ENCODE measurements at places on chromosomes 5 and 9.
A peak's percentile ranks its signal among the peaks of the same experiment; 100 is the strongest.

DNA sequence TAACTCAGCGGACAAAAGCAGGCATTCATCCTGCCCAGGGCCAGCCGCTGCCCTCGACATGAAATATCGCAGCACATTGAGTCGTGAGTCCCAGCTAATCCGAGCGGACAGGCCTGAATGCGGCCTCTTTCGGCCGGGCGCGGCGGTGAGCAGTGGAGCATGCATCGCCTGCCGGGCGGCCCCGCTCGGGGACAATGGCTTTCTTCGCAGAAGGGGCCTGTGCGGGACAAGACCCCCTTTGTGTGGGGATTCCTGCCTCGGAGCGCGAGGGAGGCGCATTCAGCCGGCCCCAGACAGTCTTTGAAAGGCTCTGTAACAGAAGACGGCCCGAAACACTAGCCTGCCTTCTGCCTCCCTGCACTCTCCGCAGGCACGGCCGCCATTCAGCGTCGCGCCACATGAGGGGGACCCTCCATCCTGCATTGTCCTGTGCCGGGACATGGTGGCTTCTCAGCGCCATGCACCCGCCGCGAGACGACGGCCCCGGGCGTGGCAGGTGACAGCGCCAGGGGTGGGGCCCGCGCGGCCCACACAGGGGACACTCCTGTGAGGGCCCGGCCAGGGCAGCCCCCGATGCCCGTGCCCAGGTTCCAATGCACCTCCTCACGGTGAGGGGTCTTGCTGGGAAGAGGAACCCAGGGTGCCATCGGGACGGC, 52.0 kb downstream of the EXD3 start:
- no peak for DNase-seq

DNA sequence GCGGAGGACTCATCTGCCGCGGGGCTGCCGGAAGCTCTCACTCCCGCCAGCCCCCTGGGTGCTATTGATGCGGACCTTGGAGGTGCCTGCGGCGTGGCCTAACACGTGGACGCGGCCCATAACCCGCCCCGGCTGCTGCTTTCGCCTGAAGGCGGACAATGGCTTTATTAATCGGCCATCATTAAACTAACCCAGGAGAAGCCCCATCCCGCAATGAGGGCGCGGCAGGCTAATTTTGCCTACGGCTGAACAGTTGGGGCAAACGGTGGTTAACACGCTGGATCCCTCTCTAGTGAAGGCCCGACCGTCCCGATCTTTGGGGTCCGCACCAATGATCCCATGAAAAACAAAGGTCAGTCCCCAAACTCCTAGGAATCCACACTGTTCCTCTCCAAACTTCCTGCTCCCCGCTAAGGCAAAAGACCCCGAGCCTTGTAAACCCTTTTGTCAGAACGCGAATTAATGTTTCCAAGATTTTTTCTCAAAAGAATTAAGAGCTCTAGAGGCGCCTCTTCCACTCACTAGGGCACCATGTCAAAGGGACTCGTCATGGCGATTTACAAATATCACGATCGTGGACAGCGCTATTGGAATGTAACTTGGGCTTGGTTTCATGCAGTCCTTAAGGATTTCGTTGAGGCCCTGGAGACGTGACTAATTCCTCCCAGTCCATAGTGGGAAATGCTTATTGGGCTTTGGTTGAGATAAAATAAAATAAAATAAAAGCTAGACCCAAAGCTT, 193.1 kb downstream of the MEF2C start:
- DNase-seq = no peak

- DNase-seq = no peak
Measured at GRCh38 chr5:55191165-55191564, 18.2 kb upstream of the CDC20B start.

DNA sequence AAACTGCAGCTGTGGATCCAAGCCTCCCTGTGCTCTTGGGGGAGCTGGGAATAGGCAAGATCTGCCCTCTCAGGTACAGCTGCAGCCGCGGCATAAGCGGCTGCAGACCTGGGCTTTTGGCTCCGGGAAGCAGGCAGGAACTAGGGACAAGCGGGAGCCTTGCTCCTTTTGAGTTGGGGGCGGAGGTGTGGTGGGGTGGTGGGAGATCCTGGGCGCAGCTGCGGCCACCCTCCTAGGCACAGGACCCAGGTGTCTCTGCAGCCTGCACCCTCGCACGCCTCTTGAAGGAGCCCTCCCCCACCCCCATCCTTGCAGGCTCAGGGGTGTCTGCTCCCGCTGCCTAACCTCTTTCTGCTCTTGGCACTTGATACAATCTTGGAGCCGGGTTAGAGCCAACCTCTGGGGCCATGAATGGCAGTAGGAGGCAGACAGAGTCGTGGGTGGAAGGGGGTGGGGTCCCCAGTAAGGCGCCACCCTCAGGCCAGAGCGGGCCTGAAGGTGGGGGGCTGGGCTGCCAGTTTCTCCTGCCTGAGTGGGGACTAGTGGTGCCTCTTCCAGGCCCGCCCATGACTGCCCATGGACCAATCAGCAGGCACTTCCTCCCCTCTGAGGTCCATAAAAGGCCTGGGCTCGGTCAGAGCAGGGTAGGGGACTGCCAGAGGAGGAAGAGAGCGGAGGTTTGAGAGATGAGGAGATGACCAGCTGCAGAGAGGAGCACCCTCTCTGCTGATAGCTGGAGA, 267.6 kb upstream of the TNC start:
- no peak for DNase-seq

DNA sequence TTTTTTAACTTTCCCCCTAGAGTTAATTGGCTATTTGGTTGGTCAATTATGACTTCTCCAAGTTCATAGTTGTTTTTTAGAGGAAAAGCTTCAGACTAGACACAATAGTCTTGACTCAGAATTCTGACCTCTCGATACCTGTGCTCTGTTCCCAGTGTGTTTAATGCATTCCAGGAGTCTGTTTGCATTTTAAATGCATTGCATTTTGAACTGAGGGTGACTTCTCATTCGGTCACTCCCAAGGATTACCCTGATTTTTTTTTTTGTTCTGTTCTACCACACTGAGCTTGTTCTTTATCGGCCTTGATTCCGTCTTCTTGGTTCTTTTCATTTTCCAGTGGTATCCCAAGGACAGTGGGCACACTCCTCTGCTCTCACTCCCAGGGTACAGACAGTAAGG, 16.3 kb downstream of the ARHGEF28 start:
- DNase-seq = no peak

- no peak for DNase-seq
Measured at GRCh38 chr9:126676685-126677143, 63.0 kb downstream of the LMX1B start.

DNA sequence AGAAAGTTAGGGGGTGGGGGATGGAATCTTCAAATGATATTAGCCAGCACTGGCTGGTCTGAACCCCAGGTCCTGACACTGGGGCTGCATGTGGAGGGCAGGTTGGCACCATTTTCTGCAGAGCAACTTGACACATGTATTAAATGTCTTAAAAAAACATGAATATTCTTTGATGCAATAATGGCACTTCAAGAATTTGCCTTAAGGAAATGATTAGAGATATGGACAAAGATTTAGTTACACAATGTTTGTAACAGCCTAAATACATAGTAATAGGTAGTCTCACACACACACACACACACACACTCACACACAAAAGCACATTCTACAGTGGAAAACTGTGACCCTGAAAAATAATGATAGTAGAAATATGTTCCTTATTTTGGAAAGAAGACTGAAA, 3.6 kb downstream of the SVEP1 start:
- DNase-seq = no peak

GRCh38 chr5:65262096-65262495, 219.6 kb downstream of the ADAMTS6 start:
- no peak for DNase-seq

DNA sequence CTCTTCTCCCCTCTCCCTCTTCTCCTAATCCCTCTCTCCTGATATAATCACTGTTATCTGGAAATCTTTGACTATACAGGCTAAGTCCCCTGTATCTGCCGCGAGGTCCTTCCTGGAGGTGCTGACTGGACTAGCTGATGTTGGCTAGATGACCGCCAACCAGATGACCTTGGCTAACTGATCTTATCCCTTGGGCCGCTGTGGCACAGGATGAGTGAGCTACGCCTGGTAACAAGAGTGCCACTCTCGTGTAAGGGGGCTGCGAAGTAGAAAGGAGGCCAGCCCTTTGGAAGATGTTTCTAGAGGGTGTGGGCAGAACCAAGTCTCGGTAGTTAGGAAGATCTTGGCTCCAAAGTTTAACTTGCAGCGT, 345 bp upstream of the PRRC1 start:
- no peak for DNase-seq

DNA sequence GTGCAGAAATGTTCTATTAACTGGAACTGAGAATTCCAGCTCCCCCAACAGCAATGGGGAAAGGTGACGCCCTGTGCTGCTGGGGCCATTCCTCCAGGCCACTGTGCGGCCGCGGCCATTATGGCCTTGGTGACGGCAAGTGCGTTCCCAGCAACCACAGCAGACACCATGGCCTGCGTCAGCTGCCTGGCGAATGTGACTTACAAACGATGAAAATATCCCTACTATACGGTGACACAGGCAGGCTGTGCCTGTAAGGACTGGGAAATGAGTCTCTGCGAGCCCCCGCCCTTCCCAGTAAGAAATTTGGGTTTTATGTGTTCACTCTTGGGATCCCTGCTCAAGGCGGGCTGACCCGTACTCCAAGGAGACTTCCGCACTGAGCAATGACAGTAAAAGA, 20.6 kb downstream of the CLPTM1L start:
- DNase-seq = peak; percentile 7

- no peak for DNase-seq
Measured at GRCh38 chr9:12785260-12785770, 10.5 kb downstream of the LURAP1L start.

- DNase-seq = no peak
Measured at GRCh38 chr9:123537809-123538208, 181.8 kb downstream of the CRB2 start.

GRCh38 chr9:133704711-133705181, 33.4 kb downstream of the SARDH start:
- peak; percentile 17 for DNase-seq

- no peak for DNase-seq
Measured at GRCh38 chr9:137575716-137576411, 2.9 kb downstream of the DPH7 start.

GRCh38 chr5:132103969-132104391, 30.4 kb downstream of the CSF2 start:
- DNase-seq = no peak

DNA sequence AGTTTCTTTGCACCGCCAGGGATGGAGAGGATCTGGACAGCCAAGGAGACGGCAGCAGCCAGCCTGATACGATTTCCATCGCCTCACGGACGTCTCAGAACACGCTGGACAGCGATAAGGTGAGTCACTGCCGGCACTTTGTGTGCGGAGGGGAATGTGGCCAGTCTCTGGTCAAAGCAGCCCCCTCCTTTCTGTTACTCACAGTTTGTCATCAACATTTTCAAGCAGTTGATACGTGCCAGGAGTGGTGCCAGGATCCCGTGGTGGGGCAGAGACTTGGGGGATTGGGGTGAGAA, 175.1 kb upstream of the OTULINL start:
- no peak for DNase-seq

- DNase-seq = no peak
Measured at GRCh38 chr5:58274191-58274590, 185.7 kb downstream of the PLK2 start.

GRCh38 chr9:107969727-107970126, 480.2 kb upstream of the KLF4 start:
- DNase-seq = no peak

DNA sequence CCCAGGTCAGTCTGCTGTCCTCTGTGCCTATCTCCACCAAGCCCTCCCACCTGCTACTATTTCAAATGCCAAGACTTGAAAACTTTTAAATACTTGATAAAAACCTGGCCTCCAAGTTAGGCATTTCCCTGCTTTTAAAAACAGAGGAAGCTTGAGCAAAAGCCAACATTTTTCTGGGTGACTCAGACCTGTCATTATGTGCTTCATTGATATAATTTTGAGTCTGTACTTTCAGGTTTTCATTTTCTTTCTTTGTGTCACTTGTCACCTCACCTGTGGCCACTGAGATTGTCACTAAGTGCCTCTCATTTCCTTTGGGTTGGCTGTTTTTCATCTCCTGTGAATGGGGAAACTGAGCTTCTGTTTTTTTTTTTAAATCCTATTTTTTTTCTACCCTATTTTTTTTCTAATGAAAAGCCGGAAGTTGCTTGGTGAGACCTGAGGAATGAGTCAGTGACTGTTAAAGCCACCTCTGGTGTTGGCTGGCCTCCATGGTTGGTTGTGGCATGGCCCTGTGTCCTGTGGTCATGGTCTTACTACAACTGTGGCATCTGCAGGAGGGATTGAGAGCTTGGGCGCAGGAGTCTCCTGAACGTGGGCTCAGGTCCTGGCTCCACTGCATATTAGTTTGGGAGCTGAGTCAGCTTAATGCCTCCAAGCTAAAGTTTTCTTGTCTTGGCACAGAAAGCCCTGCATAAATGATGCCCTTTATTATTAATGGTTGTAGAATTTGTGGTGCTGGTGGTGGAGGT, 56.7 kb downstream of the ARHGAP26 start:
- DNase-seq = no peak

DNA sequence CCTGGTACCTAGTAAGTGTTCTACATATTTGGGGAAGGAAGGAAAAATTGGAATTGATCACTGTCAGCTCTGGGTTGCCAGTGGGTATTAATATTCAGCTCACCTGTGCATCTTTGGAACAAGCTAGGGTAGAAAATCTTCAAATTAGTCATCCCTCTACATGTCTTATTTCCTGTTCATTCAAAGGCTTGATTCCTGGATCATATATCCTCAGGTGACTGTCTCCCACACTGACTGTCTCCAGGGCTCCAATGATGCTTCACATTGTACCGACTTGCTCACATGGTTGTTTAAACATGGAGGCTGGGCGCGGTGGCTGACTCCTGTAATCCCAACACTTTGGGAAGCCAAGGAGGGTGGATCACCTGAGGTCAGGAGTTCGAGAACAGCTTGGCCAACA, 11.6 kb upstream of the SUSD1 start:
- DNase-seq = no peak

DNA sequence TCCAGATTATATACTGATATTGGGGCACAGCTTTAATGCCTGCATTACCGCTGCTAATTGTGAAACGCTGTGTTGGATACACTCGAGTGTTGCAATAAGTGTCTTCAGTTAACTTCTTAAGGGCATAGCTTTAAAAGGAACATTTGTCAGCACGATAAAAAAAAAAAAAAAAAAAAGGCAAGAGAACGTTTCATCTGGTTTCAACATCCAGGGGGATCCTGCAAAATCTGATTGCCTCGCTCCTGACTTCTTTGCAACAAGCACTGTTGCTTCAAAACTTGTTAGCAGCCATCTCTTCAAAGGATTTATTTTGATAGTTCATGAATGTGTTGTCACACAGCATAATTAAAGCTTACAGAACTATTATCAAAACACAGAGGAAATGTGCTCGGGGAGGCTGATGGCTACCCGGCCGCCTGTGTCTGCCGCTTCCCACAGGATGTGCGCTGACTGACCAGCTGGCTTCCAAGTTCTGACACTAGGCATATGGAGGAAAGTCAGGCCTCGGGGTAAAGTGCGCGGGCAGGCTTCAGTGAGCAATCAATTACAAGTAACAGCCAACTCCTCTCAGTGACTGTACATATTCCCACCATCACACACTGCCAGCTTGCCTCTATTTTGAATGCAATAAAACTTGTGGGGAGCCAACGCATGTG, 77.7 kb downstream of the EBF1 start:
- no peak for DNase-seq

- DNase-seq = peak; percentile 49
Measured at GRCh38 chr9:136339173-136339957, 12.0 kb downstream of the GPSM1 start.

GRCh38 chr5:110840347-110840960, 101.6 kb downstream of the SLC25A46 start:
- no peak for DNase-seq

Measured in activated T-cell treated with anti-CD3 and anti-CD28 coated beads, Interleukin-2, amount 50 U/mL, for 1 hour (primary cell).